ENCODE measurements at places on chromosomes 12 and 14. TPM values are rescaled to one million over a fixed set of nuclear protein-coding genes. Genes with fewer than 3 reads are reported as not detected.

The PHC1 gene
- 11.5 TPM for total RNA-seq

The FOXG1 gene
- total RNA-seq, result 0.15 TPM

The DNAJC22 gene
- total RNA-seq, result 23.4 TPM

The CACNA2D4 gene
- not detected for total RNA-seq

The B4GALNT1 gene
- 44.0 TPM for total RNA-seq

The PRMT5 gene
- 99.6 TPM for total RNA-seq

The EPYC gene
- total RNA-seq, result not detected

The NT5DC3 gene
- 18.2 TPM for total RNA-seq

The PPP1R36 gene
- total RNA-seq, result 0.38 TPM

All from A549 treated with Mapracorat at 1 μM for 4 hours (cell line).